Lung microvascular endothelial cell (primary cell): ENCODE measurements at places on chromosomes 1 and 21. TPM values are rescaled to one million over a fixed set of nuclear protein-coding genes. Genes with fewer than 3 reads are reported as not detected.

Gene SLAMF9
- not detected in 2 replicates for total RNA-seq

Gene UTP25
- 3.3 and 5.4 TPM in 2 replicates for total RNA-seq

Gene VSIG8
- total RNA-seq = not detected in 2 replicates

Gene FCMR
- total RNA-seq = not detected in 2 replicates

Gene EVA1C
- 13.5 and 13.7 TPM in 2 replicates for total RNA-seq

Gene LRRC3
- 0.65 and 0.99 TPM in 2 replicates for total RNA-seq

Gene PLEKHA6
- 0.40 and 0.65 TPM in 2 replicates for total RNA-seq

Gene KIAA0040
- 4.2 and 11.6 TPM in 2 replicates for total RNA-seq

Gene ID3
- total RNA-seq = 479 and 520 TPM in 2 replicates

Gene SPRR2E
- not detected in 2 replicates for total RNA-seq

Gene ASCL5
- not detected in 2 replicates for total RNA-seq

Gene HAO2
- total RNA-seq = not detected in 2 replicates

Gene LCE1A
- total RNA-seq = not detected in 2 replicates

Gene GRHL3
- total RNA-seq = not detected in 2 replicates

Gene TMEM52
- under 0.01 and 0.20 TPM in 2 replicates for total RNA-seq

Gene S100A13
- 89.7 and 138 TPM in 2 replicates for total RNA-seq

Gene ZNF648
- total RNA-seq = not detected in 2 replicates

Gene HENMT1
- 0.87 and 1.6 TPM in 2 replicates for total RNA-seq

Gene C1orf210
- not detected in 2 replicates for total RNA-seq

Gene DNASE2B
- total RNA-seq = not detected in 2 replicates

Gene ALX3
- not detected in 2 replicates for total RNA-seq

Gene ANGPTL1
- under 0.01 and 0.22 TPM in 2 replicates for total RNA-seq
